Aorta (tissue), 5 donors: ENCODE measurements at places on chromosomes 5 and 9. TPM values are rescaled to one million over a fixed set of nuclear protein-coding genes. Genes with fewer than 3 reads are reported as not detected.

DNA sequence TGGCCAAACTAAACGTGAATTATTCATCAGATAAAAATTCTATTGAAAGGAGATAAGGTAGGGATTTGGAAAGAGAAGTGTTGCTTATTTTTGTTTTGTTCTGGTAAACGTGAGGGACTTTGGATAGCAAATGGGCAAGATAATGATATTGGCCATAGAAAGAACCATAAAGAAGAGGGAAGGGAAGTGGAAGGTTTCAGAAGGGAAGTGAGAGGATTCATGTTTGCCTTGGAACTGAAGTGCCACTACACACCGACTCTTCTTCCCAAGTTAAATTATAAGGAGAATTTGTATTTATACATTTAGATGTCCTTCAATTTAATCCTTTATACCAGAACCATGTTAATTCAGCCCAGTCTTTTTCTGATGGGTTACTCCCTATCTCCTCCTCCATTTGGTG is 42.1 kb upstream of the TAF11L2 start:
- H3K4me3 ChIP-seq, result no peak overlapping the region
- no peaks in the 10 kb centered on the region for H3K36me3 ChIP-seq
- no peaks in the 10 kb centered on the region for H3K27me3 ChIP-seq
- no peak overlapping the region for H3K27ac ChIP-seq

DNA sequence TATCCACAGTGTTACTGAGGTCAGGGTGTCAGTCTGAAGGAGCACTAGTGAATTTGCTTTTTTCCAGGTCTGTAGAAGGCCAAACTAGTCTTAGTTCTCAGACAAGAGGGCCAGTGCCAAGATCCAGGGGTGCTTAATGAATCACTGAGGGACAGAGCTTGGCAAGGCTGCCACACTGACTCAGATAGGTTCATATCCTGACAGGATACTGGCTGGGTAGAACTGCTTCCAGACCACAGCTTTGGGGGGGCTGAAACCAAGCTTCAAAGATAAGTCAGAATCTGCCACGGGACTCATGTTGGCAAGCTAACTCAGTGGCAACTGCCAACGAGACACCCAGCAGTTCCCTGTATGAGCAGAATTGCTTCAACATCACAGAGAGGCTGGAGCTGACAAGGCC is 1125.4 kb downstream of the EFNA5 start:
- no peak for DNase-seq
- peaks cover 2% of the 10 kb centered on the region for H3K27me3 ChIP-seq
- H3K4me3 ChIP-seq, result no peak overlapping the region
- no peak overlapping the region for H3K27ac ChIP-seq
- H3K4me1 ChIP-seq, result no peaks in the 10 kb centered on the region

- H3K27me3 ChIP-seq, result no peaks in the 10 kb centered on the region
- H3K36me3 ChIP-seq, result no peaks in the 10 kb centered on the region
- H3K4me3 ChIP-seq, result no peak overlapping the region
- no peak for DNase-seq
Observed at GRCh38 chr5:127650649-127651048, 1.8 kb downstream of the CTXN3 start.

- no peak overlapping the region for H3K27ac ChIP-seq
- H3K4me1 ChIP-seq, result no peaks in the 10 kb centered on the region
- DNase-seq, result peak; percentile 56
- H3K27me3 ChIP-seq, result no peaks in the 10 kb centered on the region
- H3K36me3 ChIP-seq, result no peaks in the 10 kb centered on the region
Observed at GRCh38 chr9:126499005-126499910, 114.5 kb upstream of the LMX1B start.

- H3K4me1 ChIP-seq, result no peaks in the 10 kb centered on the region
- H3K27me3 ChIP-seq, result no peaks in the 10 kb centered on the region
- no peak for DNase-seq
- H3K4me3 ChIP-seq, result no peak overlapping the region
- no peak overlapping the region for H3K27ac ChIP-seq
- no peaks in the 10 kb centered on the region for H3K36me3 ChIP-seq
Observed at GRCh38 chr9:93223260-93224180, 39.6 kb downstream of the WNK2 start.

- peaks cover 10% of the 10 kb centered on the region for H3K4me1 ChIP-seq
- H3K4me3 ChIP-seq, result no peak overlapping the region
- H3K36me3 ChIP-seq, result no peaks in the 10 kb centered on the region
- no peak for DNase-seq
- no peaks in the 10 kb centered on the region for H3K27me3 ChIP-seq
Observed at GRCh38 chr9:78577156-78577906, 280.4 kb downstream of the PSAT1 start.

ECSCR gene
- total RNA-seq, result 33.2 TPM

GRCh38 chr9:76475686-76476085 is 16.7 kb downstream of the GCNT1 start:
- no peaks in the 10 kb centered on the region for H3K27me3 ChIP-seq
- H3K36me3 ChIP-seq, result no peaks in the 10 kb centered on the region
- no peak overlapping the region for H3K4me3 ChIP-seq
- DNase-seq, result no peak
- no peak overlapping the region for H3K27ac ChIP-seq

- peak overlapping the region; percentile 17 for H3K27ac ChIP-seq
- no peaks in the 10 kb centered on the region for H3K36me3 ChIP-seq
- peak overlapping the region; percentile 65 for H3K4me3 ChIP-seq
Observed at GRCh38 chr9:127225801-127226625, 38.6 kb upstream of the GARNL3 start.

KCNIP1 gene
- not detected for total RNA-seq

DNA sequence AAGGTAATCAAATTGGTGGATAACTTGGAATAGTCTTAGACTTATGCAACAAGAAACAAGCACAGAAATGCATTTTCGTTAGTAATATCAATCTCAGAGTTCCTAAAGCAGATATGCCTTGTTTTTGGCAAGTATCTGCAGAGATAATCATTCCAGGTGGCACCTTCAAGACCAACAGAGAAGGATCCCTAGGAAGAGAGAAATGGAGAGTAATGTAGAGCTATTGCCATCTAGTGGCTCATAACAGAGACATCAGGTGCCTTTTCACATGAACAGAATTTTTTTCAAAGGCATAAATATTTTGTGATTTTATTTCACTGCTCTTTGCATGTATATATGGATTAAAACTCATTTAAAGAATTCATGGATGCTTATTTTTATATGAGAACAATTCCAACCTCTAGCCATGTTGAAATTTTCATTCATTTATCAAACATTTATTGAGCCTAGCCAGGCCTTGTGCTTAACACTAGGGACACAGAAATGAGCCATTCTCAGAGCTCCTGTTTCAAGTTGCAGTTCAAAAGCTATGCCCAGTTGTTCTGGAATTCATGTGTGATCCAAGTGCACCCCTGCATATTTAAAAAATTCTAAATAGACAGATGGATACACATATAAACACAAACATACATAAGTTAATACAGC is 117.5 kb upstream of the OR13F1 start:
- no peak overlapping the region for H3K27ac ChIP-seq
- H3K36me3 ChIP-seq, result no peaks in the 10 kb centered on the region
- peaks cover 8% of the 10 kb centered on the region for H3K4me1 ChIP-seq
- H3K27me3 ChIP-seq, result no peaks in the 10 kb centered on the region

GRCh38 chr5:107666051-107666655 is 4.6 kb downstream of the EFNA5 start:
- H3K36me3 ChIP-seq, result no peaks in the 10 kb centered on the region
- H3K4me1 ChIP-seq, result no peaks in the 10 kb centered on the region
- H3K27me3 ChIP-seq, result no peaks in the 10 kb centered on the region
- H3K27ac ChIP-seq, result no peak overlapping the region
- no peak for DNase-seq

GRCh38 chr9:33687779-33688178 is 107.6 kb upstream of the PRSS3 start:
- H3K4me1 ChIP-seq, result no peaks in the 10 kb centered on the region
- no peaks in the 10 kb centered on the region for H3K27me3 ChIP-seq
- H3K4me3 ChIP-seq, result no peak overlapping the region
- no peak for DNase-seq
- H3K27ac ChIP-seq, result no peak overlapping the region
- no peaks in the 10 kb centered on the region for H3K36me3 ChIP-seq

DNA sequence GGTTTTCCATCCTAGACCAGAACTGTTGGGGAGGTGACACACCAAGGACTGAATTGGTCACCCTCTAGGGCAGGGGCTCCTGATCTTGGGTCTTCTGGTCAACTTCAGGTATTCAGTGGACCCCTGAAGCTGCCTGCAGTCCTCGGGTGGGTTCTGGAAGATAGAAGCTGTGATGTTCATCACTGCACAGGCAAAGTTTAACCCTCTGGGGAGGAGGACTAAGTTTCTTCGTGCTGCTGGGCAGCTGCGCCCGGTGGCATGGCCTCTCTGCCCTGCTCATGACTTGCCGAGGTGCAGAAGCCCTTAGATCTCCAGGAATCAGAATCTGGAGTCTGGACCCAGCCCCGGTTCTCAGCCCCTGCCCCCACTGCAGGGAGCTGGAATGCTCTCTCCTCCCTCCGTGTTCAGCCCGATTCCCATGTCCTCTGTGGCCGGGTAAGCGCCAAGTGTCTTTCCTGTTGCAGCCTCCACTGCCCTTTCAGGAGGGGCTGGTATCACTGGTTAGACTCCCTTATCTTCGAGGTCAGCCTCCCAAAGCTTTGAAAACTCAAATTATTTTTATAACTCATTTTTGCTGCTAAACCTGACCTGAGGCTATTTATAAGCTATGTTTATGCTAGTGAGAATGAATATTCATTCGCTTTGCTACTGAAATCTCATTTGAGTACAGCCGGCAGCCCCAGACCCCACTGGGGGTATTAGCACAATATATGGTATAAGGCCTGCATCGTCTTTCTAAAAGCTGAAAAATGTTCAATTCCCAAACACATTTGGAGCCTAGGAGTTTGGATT is 1.7 kb downstream of the LAMC3 start:
- H3K36me3 ChIP-seq, result no peaks in the 10 kb centered on the region
- H3K27me3 ChIP-seq, result no peaks in the 10 kb centered on the region
- H3K4me1 ChIP-seq, result no peaks in the 10 kb centered on the region
- DNase-seq, result no peak
- no peak overlapping the region for H3K4me3 ChIP-seq

DNA sequence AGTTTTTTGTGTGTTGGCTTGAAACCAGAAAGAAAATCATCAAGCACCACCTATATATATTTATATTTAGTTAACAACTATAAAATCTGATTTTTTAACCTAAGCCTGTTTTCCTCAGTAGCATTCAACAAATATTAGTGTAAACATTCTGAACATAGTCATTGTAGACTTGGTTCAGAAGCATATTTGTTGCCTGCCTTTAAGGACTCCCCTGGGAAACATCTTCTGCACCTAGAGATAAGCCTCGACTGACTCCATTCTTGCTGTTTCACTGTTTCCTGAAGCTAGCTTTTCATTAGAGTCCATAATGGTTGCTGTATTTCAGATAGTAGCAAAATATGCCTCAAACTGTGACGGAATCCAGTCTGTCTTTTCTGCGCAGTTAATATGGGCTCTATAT is 123.5 kb downstream of the TRIO start:
- no peaks in the 10 kb centered on the region for H3K36me3 ChIP-seq
- no peaks in the 10 kb centered on the region for H3K27me3 ChIP-seq
- H3K4me1 ChIP-seq, result peaks cover 14% of the 10 kb centered on the region
- no peak overlapping the region for H3K27ac ChIP-seq

HBEGF gene
- 30.2 TPM for total RNA-seq

- no peaks in the 10 kb centered on the region for H3K4me1 ChIP-seq
- H3K36me3 ChIP-seq, result no peaks in the 10 kb centered on the region
Observed at GRCh38 chr5:167916261-167916691, 375.2 kb upstream of the WWC1 start.

DPM2 gene
- 26.3 TPM for total RNA-seq

GRCh38 chr5:74633695-74634094 is 6.8 kb downstream of the ENC1 start:
- H3K4me3 ChIP-seq, result no peak overlapping the region
- no peak for DNase-seq
- H3K4me1 ChIP-seq, result no peaks in the 10 kb centered on the region
- H3K36me3 ChIP-seq, result no peaks in the 10 kb centered on the region

DNA sequence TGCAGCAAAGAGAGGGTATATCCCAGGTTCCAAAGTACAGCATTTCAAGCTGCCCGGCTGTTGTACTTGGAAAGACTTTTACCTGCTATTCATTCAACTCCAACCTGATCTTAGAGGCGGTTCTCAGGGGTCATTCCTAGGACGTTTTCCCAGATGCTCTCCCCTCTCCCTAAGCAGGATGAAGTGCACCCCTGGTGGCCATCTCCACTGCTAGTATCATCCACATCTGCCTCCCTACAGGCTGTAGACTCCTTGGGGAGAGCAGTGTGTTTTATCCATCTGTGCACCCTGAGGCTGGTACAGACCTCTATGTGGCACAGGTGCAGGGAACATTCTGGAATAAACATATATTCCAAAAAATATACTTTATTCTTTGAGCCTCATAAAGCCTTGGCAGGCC is 56.8 kb downstream of the PTPN3 start:
- H3K36me3 ChIP-seq, result peaks cover 2% of the 10 kb centered on the region
- no peaks in the 10 kb centered on the region for H3K4me1 ChIP-seq
- no peak for DNase-seq
- no peak overlapping the region for H3K27ac ChIP-seq
- no peak overlapping the region for H3K4me3 ChIP-seq

- no peaks in the 10 kb centered on the region for H3K4me1 ChIP-seq
- no peak overlapping the region for H3K4me3 ChIP-seq
- H3K27ac ChIP-seq, result no peak overlapping the region
- no peak for DNase-seq
- no peaks in the 10 kb centered on the region for H3K27me3 ChIP-seq
- no peaks in the 10 kb centered on the region for H3K36me3 ChIP-seq
Observed at GRCh38 chr5:137090721-137091120, 408.4 kb downstream of the SPOCK1 start.

CLINT1 gene
- total RNA-seq, result 57.1 TPM

DAPK1 gene
- 41.7 TPM for total RNA-seq

- no peaks in the 10 kb centered on the region for H3K27me3 ChIP-seq
- peak; percentile 87 for DNase-seq
- H3K27ac ChIP-seq, result peak overlapping the region; percentile 11
- H3K4me1 ChIP-seq, result no peaks in the 10 kb centered on the region
- H3K36me3 ChIP-seq, result peaks cover 12% of the 10 kb centered on the region
Observed at GRCh38 chr9:130701059-130702022, 7.8 kb downstream of the EXOSC2 start.

GRCh38 chr9:27766073-27766835 is 193.0 kb upstream of the C9orf72 start:
- no peaks in the 10 kb centered on the region for H3K36me3 ChIP-seq
- H3K4me1 ChIP-seq, result no peaks in the 10 kb centered on the region
- DNase-seq, result no peak
- H3K4me3 ChIP-seq, result no peak overlapping the region
- no peaks in the 10 kb centered on the region for H3K27me3 ChIP-seq
